ENCODE measurements at places on chromosomes 2 and 18.

DNA sequence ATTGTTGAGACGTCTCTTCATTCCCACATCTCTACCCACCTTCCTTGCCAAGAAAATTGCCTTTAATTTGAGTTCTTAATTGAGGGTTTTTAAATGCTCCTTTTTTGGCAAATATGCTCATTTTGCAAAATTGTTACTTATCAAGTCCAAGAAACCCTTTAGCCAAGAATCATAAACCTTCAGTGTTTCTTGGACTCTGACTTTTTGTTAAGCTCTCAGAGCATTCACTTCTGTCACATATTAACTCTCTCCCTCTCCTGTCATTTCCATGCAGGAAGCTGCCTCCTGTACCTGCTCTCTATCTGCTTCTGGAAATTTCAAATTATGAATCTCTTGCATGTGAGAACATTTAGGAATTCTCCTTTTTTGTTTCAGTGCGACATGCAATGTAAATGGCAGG lies 100.0 kb upstream of the PIEZO2 start:
- no peak for DNase-seq

DNA sequence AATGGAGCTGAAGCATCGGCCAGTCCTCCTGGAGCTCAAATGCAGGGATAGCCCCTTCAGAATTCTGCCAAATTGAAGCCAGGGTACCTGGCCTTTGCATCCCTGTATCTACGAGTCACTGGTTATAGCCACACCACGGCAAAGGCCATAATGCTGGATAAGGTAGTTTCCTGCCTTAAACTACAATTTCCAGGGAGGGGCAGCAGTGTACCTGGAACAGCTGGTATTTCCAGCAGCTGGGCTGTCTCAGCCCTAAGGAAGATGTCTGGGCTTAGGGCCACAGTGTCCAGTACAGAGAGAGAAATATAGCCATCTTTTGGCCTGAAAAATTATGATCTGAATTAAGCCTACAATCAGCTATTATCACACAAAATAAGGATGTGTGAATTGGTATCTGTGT lies 180.3 kb downstream of the GCA start:
- DNase-seq = no peak

DNA sequence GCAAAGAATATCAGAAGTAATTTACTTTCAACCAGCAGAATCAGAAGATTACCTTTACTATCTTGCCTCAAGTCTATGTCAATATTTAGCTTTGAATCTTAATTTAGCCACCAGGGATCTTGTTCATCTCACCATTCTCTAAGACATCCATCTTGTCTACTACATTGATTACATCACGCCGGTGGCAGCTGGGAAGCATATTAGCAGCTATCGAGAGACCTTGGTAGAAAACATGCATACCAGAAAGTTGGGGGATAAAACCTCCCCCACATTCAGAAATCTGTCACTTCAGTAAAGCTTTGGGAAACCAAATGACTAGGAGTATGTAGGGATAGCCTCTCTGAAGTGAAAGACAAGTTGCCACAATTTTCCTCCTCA lies 703.8 kb upstream of the FSHR start:
- DNase-seq = no peak

DNA sequence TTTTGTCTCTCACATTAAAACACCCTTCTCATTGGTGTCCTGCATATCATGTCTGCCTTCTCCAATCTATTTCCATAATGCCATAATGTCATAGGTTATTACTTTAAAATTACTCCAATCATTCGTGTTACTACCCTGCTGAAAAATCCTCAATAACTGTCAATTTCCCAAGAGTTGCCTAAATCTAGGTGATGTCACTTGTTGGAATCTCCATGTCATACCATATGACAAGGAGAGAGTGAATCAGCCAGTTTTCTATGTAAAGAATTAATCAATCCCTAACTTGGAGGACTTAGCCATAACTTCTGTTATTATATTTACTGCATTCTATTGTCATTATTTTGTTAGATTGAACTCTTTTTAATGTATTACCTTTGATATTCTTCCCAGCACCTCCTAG lies 62.5 kb downstream of the PHLPP1 start:
- DNase-seq = no peak

DNA sequence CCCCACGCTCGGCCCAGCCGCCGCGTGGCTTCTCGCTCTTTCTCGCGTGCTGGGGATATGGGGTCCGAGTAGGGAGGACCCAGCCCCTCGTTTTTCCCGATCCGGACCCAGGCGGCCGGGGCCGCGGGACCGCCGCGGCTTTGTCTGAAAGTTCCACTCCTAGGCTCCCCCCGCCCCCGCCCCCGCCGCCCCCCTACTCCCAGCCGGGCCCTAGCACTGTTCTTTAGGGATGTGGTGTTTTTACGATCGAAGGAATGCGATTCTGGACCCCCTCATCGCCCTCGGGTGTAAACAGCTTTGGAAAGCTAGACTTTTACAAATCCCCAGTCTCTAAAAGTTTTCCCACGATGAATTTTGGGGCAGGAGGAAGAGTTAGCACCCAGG lies 819 bp downstream of the TGIF1 start:
- DNase-seq = no peak

DNA sequence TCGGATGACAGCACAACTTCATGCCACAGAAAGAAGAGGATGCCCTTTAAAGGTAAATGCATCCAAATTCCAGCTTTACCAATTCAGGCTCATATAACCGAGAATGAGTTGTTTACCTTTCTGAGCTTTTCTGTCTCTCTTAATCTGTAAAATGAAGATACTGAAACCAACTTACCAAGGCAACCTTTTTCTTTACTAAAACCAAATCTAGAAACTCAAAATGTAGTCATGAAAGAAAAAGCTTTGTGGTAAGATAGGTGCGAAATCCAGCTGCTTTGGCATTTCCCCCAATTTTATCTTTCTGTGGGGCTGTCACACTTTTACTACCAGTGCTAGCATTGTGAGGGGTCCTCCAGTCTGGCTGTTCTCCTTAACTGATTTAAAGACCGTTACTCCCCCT lies 240.4 kb downstream of the IKZF2 start:
- DNase-seq = no peak

- no peak for DNase-seq
Measured at GRCh38 chr2:176105730-176106580, 1.1 kb upstream of the HOXD11 start.

DNA sequence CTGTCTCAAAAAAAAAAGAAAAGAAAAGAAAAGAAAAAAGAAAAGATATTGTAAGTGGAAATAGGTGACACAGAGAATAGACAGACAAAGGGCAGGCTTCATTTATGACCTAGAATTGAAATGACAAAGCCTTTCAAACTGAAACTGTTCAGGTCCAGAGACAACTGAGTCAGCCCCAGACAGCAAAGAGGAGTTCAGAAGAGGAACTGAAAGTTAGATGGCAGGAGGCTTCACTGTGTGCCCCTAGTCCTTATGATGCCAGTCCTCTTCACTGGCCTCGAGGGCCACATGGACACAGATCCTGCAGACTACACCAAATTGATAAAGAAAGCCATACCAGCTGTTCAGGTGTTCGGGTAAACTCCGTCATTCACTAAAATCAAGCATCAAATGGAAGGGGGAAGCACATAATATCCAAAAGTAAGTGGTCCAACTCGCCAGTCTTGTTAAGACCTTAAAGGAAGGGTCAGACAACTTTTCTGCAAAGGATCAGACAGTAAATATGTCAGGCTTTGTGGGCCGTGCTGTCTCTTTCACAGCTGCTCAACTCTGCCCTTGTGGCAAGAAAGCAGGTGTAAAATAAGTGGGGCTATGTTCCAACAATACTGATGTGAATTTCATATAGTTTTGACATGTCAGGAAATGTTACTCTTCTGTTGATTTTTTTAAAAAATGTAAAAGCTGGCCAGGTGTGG lies 231.9 kb upstream of the MGAT5 start:
- peak; percentile 38 for DNase-seq
